AG04450 (cell line): ENCODE measurements at places on chromosomes 1 and 21.

- no peak for DNase-seq
Observed at GRCh38 chr1:214632091-214632490, 29.1 kb downstream of the CENPF start.

DNA sequence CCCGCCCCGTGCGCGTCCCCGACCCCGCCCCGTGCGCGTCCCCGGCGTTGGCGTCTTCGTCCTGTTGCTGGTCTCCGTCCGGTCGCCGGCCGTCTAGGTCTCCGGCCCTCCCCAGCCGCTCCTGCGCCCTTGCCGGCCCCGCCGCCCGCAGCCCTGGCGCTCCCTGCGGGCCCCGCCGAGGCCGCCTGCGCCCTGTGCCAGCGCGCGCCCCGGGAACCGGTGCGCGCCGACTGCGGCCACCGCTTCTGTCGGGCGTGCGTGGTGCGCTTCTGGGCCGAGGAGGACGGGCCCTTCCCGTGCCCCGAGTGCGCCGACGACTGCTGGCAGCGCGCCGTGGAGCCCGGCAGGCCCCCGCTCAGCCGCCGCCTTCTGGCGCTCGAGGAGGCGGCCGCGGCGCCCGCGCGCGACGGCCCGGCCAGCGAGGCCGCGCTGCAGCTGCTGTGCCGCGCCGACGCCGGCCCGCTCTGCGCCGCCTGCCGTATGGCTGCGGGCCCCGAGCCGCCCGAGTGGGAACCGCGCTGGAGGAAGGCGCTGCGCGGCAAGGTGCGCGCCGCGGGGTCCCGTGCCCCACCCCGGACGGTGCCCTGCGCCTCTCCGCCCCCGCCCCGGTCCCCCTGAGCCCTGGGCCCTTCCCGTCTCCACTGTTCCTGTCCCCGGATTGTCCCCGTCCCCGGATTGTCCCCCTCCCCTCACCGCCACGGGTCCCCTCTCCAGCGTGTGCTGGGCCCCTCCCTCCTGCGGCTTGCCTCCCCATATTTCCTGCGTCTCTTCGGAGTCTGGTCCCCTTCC is at the start of gene RNF187:
RNF187 (plus strand) TSS at position 47 of the 789 bp plus-strand sequence.
- no peak for DNase-seq

GRCh38 chr1:178126741-178127185 is 32.9 kb downstream of the RASAL2 start:
- DNase-seq, result peak; percentile 53

DNA sequence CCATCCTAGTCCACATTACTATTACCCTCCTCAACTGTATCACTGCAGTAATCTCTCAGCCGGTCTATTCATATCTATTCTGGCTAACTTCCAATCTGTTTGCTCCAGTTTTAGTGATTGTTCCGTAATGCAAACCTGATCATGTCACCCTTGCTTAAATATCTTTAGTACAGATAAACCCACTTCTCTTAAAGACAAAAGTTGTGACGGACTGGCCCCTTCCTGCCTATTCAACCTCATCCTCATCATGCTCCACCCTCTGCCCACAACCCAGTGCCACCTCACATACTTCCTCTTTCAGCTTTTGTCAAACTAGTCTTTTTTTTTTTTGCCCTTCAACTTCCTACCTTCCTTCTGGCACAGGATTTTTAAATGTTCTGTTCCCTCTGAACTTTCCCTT is 2.8 kb upstream of the C1orf162 start:
- DNase-seq, result no peak

- no peak for DNase-seq
Observed at GRCh38 chr1:107981277-107981676, 16.3 kb upstream of the VAV3 start.

GRCh38 chr1:231844986-231845502 is 218.5 kb downstream of the DISC1 start:
- DNase-seq, result peak; percentile 44

DNA sequence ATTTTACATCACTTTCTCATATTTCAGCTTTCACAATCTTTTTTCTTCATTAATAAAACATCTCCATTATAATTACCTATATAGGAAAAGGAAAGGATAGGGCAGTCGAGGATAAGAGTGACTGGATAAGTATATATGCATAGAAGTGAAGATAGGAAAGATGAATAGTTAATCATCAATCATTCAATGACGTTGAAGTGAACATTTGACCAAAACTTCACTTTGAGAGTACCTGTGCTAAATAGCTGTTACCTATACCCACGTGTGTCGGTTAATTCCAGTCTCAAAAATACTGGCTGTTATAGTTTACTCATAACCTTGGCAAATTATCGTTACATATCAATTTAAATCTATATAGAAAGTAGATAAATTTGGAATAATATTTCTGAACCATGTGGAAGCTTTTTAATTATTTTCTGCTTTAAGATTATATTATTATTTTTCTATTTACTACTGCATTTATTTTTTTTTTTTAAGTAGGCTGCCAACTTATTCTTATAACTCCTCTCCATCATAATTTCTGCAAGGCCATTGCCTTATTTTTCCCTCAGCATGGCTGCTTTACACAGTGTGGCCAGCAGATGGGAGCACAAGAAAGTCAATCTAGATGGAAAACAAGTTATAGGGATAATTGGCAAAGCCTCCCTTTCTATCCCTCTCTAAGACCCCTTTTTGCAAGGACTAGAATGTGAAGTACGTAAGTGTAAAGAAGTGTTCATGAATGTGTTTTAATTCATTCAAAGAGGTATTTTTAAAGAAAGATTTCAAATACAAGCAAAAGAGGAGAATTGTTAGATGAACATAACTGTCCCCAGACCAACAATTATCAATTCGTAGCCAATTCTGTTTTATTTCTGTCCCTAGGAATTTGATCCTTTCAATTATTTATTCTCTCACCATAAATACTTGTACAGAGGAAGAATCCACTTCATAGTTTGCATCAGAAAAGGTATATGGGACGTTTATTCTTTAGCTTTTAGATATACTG is 290.4 kb downstream of the KCNT2 start:
- DNase-seq, result peak; percentile 15

- no peak for DNase-seq
Observed at GRCh38 chr1:45038661-45039364, 26.8 kb downstream of the UROD start.

GRCh38 chr1:29786791-29787732 is 550.7 kb downstream of the PTPRU start:
- DNase-seq, result no peak

- DNase-seq, result no peak
Observed at GRCh38 chr21:33817138-33817537, 98.5 kb downstream of the ATP5PO start.

DNA sequence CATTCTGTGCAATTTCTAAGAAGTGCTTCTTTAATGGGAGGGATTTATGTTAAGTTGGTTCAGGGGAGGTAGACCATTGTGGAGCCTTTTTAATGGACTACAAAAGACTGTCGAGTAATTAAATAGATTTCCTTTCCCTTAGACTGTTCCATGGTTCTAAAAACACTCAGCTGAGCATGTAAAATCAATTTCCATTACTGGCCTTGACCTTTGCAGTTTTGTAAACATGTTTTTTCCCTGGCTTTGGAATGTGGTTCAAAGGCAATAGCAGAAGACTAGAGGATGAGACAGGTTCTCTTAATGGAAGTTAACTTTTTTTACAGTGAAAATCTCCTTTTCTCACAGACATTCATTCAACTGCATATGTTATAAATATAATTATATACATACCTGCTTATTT is 37.6 kb upstream of the BTG3 start:
- no peak for DNase-seq

- no peak for DNase-seq
Observed at GRCh38 chr1:32891241-32891570, 4.9 kb downstream of the HPCA start.

- no peak for DNase-seq
Observed at GRCh38 chr1:225769687-225770086, 7.9 kb upstream of the SRP9 start.

DNA sequence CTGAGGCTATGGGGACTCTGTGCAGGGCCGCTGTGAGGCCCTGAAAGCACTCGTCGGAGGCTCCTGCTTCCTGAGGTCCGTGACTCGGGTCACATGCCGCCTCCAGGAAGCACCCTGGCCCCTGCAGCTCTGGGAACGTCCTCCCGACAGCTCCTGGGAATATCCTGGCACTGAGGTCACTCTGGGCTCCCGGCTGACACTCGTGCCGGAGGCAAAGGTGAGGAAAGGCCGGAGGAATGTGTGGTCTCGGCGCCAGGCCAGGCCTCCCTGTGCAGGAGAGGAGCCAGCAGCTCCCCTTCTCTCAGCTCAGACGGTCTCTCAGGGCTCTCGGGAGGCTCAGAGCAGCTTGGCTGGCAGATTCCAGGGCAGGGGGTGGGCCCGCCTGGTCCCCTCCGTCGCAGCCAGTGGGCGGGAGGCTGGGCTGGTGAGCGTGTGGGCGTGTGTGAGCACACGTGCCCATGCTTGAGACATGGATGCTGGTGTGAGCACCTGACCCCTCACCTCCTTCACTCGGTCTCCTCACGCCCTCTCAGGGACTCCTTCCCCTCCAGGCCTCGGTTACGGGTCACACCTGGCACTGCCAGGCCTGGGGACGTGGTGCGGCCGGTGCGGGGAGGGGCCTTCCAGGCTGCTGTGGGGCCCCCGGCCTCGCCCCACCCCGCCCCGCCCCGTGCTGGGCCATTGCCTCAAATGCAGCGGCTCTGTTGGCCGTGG is 5.5 kb upstream of the RNF223 start:
- DNase-seq, result peak; percentile 60

- DNase-seq, result no peak
Observed at GRCh38 chr1:38020396-38020795, 7.9 kb downstream of the UTP11 start.

DNA sequence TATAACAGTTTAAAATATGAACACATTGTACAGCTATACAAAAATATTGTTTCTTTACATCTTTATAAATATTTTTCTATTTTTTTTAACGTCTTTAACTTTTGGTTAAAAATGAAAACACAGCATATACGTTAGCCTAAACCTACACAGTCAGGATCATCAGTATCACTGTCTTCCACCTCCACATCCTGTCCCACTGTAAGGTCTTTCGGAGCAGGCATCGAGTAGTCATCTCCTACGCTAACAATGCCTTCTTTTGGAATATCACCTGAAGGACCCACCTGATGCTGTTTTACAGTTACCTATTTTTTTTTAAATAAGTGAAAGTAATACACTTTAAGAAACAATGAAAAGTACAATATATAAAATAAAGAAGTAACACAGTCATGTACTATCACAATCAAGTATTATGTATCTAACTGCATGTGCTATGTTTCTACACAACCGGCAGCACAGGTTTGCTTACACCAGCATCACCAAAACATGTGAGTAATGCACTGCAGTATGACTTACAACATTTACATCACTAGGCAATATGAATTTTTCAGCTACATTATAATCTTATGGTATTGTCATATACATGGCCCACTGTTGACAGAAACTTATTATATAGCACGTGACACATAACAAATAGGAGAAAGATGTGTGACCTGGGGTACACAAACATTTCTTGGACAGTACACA is 254.4 kb downstream of the AKT3 start:
- peak; percentile 32 for DNase-seq

DNA sequence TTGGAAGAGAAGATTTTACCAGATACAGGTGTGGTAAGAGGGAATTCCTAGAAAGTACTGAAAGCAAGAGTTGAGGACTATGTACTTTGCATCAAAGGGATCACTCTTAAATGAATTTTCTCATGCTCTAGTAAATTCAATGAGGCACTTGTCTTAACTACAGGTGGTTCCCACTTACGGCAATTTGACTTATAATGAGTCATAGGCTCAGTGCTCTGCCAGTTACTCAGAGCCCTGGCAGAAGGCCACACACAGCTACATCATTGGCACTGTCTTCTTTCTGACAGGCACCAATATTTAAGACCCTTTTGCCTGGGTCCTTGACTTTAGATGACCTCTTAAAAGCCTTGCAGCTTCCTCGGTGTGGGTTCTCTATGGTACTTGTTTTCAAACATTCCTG is 15.9 kb upstream of the ADAMTS5 start:
- DNase-seq, result no peak

DNA sequence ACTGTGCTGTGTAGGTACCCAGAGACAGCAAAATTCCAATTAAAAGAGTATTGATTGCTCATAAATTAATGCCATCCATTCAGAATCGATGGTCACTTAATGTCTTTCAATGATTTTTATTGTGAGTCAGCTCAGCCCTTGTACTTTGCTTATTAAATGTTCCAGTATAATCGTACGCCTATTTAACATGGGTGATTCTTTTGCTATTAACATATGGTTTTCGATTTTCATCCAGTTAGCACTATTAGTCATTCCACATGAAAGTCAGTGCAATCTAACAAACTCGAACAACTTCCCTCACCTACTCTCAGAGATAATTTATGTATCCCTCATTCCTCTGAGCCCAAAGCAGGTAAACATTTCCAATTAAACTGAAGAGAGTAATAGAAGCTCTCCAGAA is 109.6 kb upstream of the APP start:
- DNase-seq, result no peak

DNA sequence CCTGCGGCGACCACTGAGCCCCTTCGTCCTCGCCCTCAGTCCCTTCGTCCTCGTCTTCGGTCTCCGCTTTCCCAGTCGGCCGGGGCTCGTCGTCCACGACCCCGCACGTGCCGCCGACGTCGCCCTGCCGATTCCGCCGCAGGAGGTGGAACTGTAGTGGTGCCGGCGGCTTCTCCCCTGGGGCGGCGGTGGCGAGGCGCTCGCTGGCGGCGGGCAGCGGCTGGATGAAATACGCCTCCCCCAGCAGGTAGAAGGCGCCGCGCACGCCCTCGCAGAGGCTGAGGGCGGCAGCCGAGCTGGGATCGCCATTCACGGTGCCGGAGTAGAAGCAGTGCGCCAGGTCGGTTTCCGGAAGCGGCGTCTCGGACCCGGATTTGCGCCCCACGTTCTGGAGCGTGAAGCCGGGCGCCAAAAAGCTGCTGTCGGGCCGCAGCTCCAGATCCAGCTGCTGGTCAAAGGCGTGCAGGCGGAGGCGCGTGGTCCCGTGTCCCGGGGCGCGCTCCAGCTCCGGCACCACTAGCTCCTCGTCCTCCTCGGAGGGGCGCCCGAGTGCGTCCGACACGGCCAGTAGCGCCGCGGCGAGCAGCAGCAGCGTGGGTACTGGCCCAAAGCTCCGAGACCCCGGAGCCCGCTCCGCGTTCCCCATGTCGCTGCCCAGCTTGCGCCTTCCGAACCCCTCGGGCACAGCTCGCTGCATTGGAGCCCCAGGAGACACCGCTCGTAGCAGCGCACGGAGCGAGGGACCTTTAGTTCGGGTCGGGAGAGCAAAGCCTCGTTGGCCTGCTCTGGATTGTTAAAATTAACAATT is 747 bp downstream of the ADAMTS1 start:
- DNase-seq, result no peak

GRCh38 chr1:235441159-235441685 is 63.0 kb downstream of the B3GALNT2 start:
- no peak for DNase-seq

DNA sequence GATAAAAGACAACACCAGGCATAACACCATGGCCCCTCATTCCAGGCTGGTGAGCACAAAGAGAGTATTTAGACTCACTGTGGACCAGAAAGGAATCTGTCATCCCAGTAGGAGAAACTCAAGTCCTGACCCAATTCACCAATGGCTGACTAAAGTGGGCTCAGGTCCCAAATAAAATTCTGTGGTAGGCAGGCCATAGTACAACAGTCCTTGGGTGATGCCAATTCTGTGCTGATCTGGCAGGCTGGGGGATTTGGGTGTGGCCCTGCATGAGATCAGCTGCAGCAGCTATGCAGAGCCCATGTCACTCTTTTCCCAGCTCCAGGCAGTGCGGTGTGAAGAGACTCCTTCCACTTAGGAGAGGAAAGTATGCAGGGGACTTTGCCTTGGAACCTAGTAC is 245.1 kb downstream of the LBR start:
- DNase-seq, result no peak
